SK-N-SH treated with all-trans-retinoic acid at 6 μM for 48 hours (cell line): ENCODE measurements at places on chromosomes 16 and 17.

DNA sequence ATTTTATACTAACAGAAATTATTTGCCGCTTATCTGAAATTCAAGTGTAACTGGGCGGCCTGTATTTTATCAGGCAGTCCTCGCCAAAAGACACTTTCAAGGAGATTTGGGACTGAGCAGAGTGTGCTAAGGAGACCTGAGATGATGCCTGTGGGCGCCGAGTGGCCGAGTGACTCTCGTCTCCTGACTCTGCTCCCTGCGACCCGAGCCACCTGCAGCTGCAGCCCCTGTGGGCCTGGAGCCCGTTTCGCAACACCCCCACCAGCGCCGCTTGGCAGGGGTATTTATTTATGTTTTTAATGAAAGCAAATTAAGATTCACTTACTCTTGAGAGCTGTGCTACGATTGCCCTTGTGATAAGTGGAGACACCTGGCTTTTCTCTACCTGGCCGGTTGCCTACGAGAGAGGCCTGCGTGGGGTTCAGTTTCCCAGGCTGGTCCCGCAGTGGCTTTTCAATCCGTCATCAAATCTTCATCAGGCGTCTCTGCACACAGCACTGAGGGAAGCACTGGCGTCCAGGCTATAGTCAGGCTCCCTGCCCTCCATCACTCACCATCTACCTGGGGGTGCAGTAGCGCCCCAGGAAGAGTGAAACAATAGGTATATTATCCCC, 124.0 kb downstream of the SEC14L1 start:
- no peak for ATAC-seq

DNA sequence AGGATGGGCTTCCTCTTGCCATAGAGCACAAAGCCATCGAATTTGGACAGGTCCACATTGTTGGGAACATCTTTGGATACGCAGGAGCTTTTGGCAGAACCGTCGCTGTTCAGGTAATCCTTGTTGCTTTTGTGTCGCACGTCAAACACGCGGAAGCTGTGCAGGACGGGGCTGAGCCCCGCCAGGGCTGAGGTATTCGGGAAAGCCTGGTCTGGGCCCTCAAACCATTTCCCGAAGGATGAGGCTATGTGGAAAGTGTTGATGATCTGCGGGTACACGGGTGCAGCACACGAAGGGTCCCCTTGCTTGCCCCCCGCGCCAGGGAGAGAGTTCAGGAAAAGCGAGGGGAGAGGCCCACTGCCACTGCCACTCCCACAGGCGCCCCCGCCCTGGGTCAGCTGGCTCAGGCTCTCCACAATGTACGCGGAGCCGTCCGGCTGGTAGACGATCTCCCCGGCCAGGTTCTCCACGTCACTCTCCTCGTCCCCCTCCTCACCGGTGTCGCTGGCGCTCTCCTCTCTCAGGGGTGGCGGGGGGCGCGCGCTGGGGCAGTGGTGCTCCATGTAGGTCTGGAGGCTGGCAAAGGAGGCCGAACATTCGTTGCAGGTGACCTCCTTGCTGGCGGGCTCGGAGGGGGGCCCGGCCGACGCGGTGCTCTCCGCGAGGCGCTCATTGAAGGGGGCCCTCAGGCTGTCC, 88.5 kb downstream of the ZFHX3 start:
- no peak for ATAC-seq

- no peak for ATAC-seq
Observed at GRCh38 chr17:18167421-18167820, 16.2 kb upstream of the ALKBH5 start.

DNA sequence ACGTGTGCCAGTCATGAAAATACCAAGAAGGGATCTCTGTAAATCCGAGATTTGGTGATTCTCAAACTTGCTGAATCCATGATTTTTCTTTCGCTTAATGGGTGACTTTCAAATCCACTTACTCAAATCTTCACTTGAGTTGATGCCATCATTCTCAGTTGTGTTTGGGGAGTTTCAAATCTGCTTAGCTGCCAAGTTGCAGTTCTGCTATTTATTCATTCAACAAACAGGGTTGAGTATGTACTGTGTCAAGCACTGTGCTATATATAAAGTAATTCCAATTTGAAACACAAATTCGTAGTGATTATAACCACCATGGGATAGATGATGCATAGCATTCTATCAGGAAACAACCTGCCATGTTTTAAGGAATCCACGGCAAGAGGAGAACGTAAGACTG, 394.3 kb downstream of the CDH13 start:
- ATAC-seq = no peak

DNA sequence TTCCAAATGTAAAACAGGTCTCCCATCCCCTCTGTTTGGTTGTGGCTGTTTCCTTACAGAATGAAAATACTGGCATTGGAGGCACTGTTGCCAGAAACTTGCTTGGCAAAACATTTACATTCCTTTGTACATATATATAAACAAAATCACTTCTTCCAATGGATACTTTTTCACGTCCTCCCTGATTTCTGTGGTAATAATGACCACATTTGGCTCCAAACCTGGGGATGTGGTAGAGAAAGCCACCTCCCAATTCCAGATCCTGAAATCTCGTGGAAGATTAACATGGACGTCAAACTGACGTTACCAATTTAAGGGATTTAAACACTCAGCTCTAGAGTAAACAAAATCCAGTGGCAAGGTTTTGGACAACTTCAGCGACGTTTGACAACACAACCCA, 370.8 kb upstream of the ZFHX3 start:
- ATAC-seq = no peak

DNA sequence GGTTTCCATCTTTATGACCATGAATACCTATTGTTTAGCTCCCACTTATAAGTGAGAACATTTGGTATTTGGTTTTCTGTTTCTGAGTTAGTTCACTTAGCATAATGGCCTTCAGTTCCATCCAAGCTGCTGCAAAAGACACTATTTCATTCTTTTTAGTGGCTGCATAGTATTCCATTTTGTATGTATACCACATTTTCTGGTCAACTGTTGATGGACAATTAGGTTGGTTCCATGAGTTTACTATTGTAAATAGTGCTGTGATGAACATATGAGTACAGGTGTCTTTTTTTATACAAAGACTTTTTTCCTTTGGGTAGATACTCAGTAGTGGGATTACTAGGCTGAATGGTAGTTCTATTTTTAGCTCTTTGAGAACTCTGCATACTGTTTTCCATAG, 87.8 kb upstream of the GOT2 start:
- ATAC-seq = no peak

- no peak; the same call in 2 of the 3 replicates for ATAC-seq
Observed at GRCh38 chr17:37283414-37283961, 92.3 kb upstream of the C17orf78 start.

DNA sequence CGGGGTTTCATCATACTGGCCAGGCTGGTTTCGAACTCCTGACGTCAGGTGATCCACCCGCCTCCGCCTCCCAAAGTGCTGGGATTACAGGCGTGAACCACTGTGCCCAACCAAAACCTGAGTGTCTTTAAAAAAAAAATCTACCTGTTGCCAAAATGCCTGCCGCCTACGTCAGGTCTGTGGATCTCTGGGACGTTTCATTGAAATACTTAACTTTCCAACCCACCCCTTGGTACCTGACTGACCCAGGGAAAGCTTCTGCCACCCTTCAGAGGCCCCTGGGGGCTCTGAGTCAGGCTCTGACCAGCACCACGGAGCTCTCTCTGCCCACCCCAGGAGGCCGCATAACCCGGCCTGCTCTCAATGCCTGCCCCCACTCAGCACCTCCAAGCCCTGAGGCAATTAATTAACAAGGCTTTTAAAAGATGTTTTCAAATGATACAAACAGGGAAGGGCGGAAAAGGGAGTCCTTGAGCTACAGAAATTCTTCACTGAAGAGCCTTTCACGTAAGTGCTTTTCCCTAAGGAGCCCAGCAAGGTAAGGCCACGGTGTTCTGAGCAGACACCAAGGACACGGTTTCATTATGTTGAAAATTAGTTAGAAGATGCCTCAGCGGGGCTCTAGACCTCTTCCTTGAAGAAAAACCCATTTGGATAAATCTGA, 29.3 kb upstream of the GSG1L start:
- ATAC-seq = no peak

DNA sequence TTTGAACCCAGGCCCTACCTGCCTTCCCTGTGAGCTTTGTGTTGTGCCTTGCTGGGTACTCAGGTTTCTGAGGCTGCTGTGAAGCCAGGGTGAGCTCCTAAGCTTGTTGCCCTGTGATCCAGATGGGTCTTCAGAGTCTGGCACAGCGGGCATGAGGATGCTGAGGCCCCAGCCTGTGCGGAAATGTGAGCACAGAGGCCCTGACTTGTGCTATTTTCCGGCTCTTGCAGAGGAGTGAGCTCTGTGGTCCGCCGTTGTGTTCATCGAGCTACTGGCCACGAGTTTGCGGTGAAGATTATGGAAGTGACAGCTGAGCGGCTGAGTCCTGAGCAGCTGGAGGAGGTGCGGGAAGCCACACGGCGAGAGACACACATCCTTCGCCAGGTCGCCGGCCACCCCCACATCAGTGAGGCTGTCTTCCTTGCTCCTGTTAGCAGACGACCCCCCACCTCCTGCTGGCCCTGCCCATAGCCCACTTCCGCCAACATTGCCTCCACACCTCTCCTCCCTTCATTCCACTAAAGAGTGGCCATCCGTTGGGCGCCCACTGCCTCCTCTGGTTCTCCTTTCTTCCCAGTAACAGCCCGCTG, 2.7 kb downstream of the PHKG2 start:
- no peak for ATAC-seq

DNA sequence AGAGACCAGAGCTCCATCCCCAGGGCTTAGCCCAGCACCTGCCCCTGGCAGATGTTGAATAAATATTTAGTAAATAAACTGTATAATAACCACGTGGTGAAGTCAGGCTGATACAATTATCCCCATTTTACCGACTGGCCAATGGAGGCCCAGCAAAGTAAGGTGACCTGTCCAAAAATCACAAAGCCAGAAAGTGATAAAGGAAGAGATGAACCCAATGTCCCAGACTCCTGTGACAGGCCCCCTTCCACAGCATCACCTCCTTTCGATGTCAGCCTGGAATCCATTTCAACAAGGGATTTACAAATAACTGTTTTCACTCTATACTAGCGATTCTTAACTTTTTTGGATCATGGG, 5.5 kb downstream of the TVP23A start:
- no peak for ATAC-seq

GRCh38 chr16:48608452-48608851, 1.5 kb downstream of the N4BP1 start:
- no peak for ATAC-seq
